Right ventricle myocardium superior (tissue), 1 donor: ENCODE measurements at places on chromosomes 4 and X. TPM values are rescaled to one million over a fixed set of nuclear protein-coding genes. Genes with fewer than 3 reads are reported as not detected.

LEF1 gene
- total RNA-seq = 0.51 TPM

UGT2B11 gene
- total RNA-seq = not detected

SPANXC gene
- total RNA-seq = not detected

FAM9B gene
- not detected for total RNA-seq

ASB12 gene
- 2.7 TPM for total RNA-seq

LINC00632 gene
- total RNA-seq = 158 TPM

ARHGAP4 gene
- 10.3 TPM for total RNA-seq

SYNPO2 gene
- total RNA-seq = 196 TPM

CCDC149 gene
- total RNA-seq = 10.8 TPM

FOXR2 gene
- not detected for total RNA-seq

PRRG1 gene
- 14.5 TPM for total RNA-seq

MAGEB10 gene
- total RNA-seq = not detected

ALB gene
- 4.5 TPM for total RNA-seq
